Lung (tissue), 17 donors: ENCODE measurements at places on chromosomes 11 and 22. TPM values are rescaled to one million over a fixed set of nuclear protein-coding genes. Genes with fewer than 3 reads are reported as not detected.
A peak's percentile ranks its signal among the peaks of the same experiment; 100 is the strongest.

DNA sequence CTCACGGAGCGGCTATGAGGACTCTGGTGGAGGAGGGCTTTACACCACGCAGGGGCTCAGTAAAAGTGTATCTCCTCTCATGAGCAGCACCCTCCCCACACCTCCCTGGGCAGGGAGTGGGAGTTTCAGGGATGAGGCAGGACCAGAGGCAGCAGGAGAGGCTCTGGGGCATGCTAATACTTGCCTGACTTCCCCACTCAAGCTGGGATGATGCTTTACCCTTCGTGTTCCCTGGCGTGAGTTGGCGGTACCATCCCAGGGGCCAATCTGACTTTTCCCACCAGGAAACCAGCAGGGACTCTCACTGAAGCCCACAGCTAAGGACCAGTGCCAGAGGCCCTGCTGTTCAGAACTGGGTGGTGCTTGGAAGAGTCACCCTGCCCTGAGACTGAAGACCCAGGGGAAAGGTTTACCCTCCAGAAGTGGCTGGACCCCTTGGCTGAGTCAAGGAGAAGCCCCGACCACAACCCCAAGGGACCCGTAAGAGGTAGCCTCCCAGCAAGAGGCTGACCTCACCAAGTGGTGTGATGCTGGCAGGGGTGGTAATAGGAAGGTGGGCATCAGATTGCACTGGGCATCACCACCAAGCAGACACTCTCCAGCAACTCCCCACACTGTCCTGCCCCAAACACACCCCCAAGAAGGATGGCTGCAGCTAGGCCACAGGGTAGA is 65.6 kb downstream of the THAP12 start:
- peaks cover 21% of the 10 kb centered on the region for H3K4me1 ChIP-seq
- no peak overlapping the region for H3K27ac ChIP-seq
- H3K27me3 ChIP-seq = no peaks in the 10 kb centered on the region
- H3K36me3 ChIP-seq = no peaks in the 10 kb centered on the region
- DNase-seq = no peak
- no peak overlapping the region for H3K4me3 ChIP-seq

DNA sequence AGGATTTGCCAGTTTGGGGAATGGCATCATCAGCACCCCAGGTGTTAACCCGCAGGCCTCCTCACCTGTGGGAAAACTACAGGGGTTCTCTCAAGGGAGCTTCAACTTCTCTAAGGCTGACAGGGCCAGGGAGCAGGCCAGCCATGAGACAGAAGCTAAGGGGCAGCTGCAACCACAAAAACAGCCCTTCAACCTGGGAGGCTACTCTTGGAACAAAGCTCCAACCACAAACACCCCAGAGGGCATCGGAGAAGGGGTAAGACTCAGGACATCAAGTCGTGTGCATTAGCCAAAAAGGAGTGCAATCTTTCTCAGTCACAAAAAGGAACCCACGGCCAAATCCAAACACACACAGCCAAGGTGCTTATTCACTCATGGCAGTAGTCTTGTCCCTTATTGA is 103.0 kb downstream of the PLEKHA7 start:
- no peak overlapping the region for H3K27ac ChIP-seq
- no peaks in the 10 kb centered on the region for H3K36me3 ChIP-seq
- no peaks in the 10 kb centered on the region for H3K4me1 ChIP-seq
- no peak for DNase-seq
- no peak overlapping the region for H3K4me3 ChIP-seq

GRCh38 chr22:23376256-23376655 is 195.9 kb downstream of the BCR start:
- no peak for DNase-seq
- no peak overlapping the region for H3K27ac ChIP-seq
- H3K4me3 ChIP-seq = no peak overlapping the region
- no peaks in the 10 kb centered on the region for H3K27me3 ChIP-seq
- no peaks in the 10 kb centered on the region for H3K36me3 ChIP-seq

- H3K36me3 ChIP-seq = no peaks in the 10 kb centered on the region
- H3K27me3 ChIP-seq = no peaks in the 10 kb centered on the region
- H3K4me1 ChIP-seq = no peaks in the 10 kb centered on the region
- no peak for DNase-seq
- H3K27ac ChIP-seq = no peak overlapping the region
- H3K4me3 ChIP-seq = no peak overlapping the region
Measured at GRCh38 chr22:50178871-50179869, 6.5 kb upstream of the TRABD start.

DNA sequence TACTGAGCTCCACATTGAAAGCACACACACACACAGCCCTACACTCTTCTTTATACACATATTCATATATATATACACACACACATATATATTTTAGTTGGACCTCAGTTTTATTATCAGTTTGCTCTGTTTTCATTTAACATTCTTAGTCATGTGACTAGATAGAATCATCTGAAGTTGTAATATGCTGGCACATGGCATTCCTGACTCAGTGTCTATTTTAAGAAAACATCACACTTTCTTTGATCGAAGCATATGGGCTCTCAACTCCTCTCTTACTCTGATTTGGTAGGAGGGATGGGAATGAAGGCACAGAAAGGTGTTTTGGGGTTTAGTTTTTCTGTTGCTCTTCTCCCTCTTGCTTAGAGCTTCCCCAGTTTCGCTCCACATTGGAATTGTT is 24.8 kb downstream of the AMOTL1 start:
- peaks cover 12% of the 10 kb centered on the region for H3K4me1 ChIP-seq
- H3K27me3 ChIP-seq = no peaks in the 10 kb centered on the region
- H3K4me3 ChIP-seq = no peak overlapping the region

GNB1L gene
- 9.3 TPM for total RNA-seq

OR8G1 gene
- not detected for total RNA-seq

- H3K4me3 ChIP-seq = no peak overlapping the region
- no peak overlapping the region for H3K27ac ChIP-seq
- no peaks in the 10 kb centered on the region for H3K36me3 ChIP-seq
- H3K27me3 ChIP-seq = no peaks in the 10 kb centered on the region
Measured at GRCh38 chr11:1073261-1073724, 1.4 kb upstream of the MUC2 start.

- peaks cover 4% of the 10 kb centered on the region for H3K27me3 ChIP-seq
- DNase-seq = no peak
- peak overlapping the region; percentile 87 for H3K27ac ChIP-seq
- H3K4me3 ChIP-seq = no peak overlapping the region
- peaks cover 6% of the 10 kb centered on the region for H3K4me1 ChIP-seq
- no peaks in the 10 kb centered on the region for H3K36me3 ChIP-seq
Measured at GRCh38 chr11:1843796-1844195, 5.0 kb downstream of the TNNI2 start.

MUC5B gene
- 181 TPM for total RNA-seq
